ENCODE measurements at places on chromosomes 13 and 19. TPM values are rescaled to one million over a fixed set of nuclear protein-coding genes. Genes with fewer than 3 reads are reported as not detected.
A peak's percentile ranks its signal among the peaks of the same experiment; 100 is the strongest.

FAM216B gene
- not detected for total RNA-seq

PSG4 gene
- total RNA-seq: not detected

GAPDHS gene
- not detected for total RNA-seq

DNA sequence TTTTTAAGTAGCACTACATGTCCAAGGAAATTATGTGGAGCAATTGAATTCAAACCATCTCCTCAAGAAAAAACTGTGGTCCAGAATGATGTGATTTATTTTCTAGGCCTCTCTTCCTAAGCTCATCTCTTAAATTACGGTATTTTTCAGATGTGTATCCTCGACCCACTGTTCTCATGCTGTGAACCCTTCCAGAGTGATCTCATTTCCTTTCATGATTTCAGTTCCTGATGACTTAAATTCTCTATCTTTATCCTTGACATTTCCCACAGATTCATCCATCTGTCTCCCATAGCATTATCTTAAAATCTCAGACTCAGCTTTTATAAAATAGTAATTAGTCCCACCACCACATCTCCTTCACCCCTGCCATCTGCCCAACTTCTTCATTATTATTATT lies 117.6 kb upstream of the SPRY2 start:
- DNase-seq: no peak

DZIP1 gene
- total RNA-seq: not detected

ATP8B3 gene
- total RNA-seq: 1.6 TPM

DNA sequence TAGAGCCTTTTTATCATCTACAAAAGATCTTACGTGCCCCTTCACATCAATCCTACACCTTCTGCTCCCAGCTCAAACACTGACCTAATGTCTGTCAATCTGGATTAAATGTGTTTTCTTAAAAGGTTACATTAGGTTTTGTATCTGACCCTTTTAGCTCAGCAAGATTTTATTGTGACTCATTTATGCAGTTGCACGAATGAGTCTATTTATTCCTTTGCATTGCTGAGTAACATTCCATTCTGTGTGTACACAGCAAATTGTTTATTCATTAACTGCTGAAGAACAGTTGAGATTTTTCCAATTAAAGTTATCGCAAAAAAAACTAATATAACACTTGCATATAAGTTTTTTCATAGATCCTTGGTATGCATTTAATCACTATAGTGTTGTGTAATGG lies 253.9 kb upstream of the GPC6 start:
- DNase-seq: no peak

- DNase-seq: no peak
Measured at GRCh38 chr13:39144941-39145533, 106.8 kb downstream of the NHLRC3 start.

- peak; percentile 17 for DNase-seq
Measured at GRCh38 chr13:50131920-50132903, 117.0 kb downstream of the KCNRG start.

DNA sequence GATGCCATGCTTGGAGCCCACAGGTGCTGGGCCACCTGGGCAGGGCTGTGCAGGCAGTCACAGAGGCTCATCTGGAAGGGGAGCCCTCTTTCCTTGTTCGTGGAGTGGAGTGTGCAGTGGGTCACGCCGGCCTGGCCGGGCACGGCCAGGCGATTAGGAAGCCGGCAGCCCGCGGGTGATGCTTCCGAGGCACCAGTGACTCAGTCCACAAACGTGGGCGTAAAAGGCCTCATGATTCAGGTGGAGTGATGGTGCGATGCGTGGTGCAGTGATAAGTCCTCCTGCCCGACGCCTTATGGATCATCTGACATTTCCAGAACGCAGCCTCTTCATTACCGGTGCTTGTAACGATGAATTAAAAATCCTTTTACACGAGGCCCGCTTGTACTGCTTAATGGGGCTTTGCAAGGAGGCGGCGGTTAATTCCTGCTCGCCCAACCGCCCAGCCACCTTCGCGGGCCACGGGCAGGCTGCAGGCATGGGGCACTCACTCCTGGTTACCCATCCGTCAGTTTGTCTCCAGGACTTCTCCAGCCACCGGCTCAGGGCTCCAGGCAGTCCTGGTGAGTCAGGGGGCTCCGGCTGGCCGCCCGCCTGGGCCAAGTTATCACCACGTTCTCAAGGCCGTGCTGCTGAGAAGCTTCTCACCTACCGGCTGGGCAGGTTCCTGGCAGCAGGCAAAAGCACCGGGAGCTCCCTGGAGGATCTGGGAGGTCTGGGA lies 172.4 kb downstream of the KDM4B start:
- DNase-seq: no peak

- DNase-seq: no peak
Measured at GRCh38 chr19:5839065-5840017, at the start of gene FUT6. Gene FUT6, minus strand, starts transcription at chr19:5839702. Its CDS starts 7,135 bp downstream, at chr19:5832567.

DNA sequence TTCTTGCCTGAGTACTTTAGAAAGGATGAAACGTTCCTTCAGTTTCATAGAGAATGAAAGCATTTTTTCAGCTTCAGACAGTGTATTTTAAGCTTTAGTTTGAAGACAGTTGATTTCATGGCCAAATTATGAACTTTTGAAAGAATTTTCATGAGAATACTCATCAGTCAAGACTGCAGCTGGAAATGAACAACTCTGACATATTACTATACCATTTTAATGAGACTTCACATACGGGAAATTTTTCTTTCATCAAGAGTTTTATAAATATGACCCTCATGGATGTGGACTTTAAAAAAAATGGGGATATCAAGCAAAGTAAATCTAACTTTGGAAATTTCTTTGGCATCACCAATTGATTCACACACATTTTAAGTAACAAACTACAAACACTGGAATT lies 6.4 kb downstream of the LATS2 start:
- no peak for DNase-seq

GRCh38 chr13:114089751-114090400 lies 42.5 kb downstream of the RASA3 start:
- no peak for DNase-seq

DNA sequence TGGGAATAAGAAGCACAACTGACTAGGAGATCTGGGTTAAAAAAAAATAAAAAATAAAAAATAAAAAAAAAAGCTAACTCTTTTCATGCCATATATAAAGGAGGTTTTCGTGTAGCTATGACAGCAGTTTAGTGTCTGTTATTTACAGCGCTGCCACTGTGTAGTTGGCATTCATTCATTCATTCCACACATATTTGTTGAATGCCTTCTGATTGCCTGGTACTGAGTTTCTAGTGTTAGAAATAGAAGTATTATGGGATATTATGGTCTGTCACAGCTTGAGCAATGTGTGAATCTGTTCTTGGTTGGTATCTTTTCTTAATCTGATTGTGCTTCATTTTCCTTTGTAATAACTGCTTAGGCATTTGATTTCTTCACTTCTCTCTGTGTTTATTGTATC lies 237.4 kb downstream of the NBEA start:
- DNase-seq: no peak

DNA sequence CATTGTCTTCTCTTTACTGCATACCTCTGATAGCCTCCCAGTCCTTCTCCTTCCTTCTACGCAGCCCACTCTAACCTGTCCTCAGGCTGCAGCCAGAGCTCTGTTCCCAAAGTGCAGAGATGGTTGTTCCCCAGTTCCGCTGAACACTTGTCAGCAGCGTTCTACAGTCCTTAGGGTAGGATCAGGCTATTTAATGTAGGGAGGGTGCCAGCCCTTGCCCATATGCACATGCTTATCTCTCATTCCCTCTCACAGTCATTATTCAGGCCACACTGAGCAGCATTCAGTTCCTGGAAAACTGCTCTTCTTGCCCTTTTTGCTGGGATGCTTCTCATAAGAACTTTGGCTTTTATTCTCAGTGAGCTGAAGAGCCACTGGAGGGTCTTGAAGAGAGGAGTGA lies 180.7 kb downstream of the MTUS2 start:
- no peak for DNase-seq

DMKN gene
- total RNA-seq: 1.8 TPM

DNA sequence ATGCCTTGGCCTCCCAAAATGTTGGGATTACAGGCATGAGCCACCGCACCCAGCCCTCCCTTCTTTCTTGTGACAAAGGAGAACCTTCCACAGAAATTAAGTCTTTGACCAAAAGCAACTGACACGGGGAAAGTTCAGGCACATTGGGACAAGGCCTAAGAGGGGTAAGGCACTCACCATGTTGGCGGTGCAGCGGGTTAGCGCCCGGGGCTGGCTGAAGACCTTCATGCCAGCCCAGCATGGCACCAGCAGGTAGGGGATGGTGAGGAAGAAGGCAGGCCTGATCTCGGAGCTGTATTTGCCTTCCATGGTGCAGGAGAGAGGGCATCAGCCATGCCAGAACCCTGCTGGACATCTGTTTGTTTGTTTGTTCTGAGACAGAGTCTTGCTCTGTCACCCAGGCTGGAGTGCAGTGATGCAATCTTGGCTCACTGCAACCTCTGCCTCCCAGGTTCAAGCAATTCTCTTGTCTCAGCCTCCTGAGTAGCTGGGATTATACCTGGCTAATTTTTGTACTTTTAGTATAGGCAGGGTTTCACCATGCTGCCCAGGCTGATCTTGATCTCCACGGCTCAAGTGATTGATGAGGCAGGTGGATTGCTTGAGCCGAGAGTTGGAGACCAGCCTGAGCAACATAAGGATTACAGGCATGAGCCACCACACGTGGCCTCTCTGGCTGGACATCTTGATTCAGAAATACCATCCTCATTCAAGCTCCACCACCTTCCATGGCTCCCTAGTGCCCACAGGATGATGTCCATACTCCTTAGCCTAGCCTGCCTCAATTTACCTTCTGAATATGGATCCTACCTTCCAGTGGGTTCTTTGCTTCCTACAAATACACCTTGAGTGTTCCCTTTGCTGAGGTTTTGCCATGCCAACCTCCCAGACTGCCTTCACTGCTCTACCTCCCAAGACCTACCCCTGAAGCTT lies 4.4 kb downstream of the TM6SF2 start:
- no peak for DNase-seq

KL gene
- 0.29 TPM for total RNA-seq

DNA sequence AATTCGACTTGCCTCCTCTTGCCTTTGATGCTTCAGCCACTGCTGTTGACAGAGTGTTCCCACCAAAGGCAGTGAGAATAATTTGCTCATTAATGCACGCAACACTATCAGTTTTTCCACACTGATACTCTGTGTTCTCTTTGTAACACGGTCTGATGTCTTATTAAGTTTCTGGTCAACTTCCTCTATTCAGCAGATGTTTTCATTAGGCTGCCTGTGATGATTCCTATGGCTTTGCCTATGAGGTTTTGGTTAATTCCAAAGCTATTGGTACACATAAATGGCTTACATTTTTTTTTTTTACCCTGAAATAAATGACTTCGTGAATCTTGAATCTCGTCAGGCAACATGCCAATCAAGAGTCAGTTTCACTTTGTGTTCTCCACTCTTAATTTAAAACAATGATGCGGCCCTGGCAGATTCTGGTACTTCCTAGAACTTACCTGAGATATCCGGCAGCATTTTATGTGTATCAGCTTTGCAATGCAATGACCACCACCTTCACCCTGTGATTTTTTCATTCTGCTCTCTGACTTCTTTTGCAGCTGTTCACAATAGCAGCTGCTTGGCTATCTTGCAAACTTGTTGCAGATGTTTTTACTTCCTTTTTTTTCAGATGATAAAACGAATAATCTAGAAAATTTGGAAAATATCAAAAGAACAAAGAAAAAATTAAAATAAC lies 27.5 kb upstream of the KL start:
- no peak for DNase-seq

ZNF69 gene
- 19.6 TPM for total RNA-seq

DNA sequence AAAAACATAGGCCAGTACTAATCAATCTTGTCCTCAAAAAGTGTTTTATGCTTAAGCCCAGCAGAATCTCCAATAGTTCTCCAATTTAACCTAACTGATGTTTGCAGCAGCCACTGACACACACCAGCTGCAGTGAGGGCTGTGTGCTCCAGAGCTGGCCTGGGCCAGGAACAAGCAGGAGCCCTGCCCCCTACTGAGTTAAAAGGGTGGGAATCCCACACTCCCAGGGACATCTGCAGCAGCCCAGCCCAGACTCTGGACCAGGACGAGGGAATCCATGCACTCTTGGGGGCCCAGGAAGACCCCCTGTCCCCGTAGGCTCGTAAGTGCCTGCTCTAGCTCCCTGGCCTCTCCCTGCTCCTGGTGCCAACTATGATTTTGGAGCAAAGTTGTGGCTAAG lies 91.5 kb upstream of the ATXN8OS start:
- DNase-seq: no peak

- DNase-seq: no peak
Measured at GRCh38 chr19:1935484-1936208, 5.3 kb upstream of the CSNK1G2 start.

DNA sequence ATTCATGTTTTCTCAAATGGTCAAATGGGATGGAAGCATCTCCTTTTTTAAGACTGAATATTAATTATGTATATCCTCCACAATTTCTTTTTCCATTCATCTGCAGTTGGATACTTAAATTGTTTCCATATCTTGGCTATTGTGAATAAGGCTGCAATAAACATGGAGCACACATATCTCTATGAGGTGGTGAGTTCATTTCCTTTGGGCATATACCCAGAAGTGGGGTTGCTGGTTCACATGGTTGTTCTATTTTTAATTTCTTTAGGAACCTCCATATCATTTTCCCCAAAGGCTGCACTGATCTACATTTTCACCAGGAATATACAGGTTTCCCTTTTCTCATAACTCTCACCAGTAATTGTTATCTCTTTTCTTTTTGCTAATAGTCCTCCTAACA lies 566.3 kb downstream of the KCTD12 start:
- DNase-seq: no peak

DNA sequence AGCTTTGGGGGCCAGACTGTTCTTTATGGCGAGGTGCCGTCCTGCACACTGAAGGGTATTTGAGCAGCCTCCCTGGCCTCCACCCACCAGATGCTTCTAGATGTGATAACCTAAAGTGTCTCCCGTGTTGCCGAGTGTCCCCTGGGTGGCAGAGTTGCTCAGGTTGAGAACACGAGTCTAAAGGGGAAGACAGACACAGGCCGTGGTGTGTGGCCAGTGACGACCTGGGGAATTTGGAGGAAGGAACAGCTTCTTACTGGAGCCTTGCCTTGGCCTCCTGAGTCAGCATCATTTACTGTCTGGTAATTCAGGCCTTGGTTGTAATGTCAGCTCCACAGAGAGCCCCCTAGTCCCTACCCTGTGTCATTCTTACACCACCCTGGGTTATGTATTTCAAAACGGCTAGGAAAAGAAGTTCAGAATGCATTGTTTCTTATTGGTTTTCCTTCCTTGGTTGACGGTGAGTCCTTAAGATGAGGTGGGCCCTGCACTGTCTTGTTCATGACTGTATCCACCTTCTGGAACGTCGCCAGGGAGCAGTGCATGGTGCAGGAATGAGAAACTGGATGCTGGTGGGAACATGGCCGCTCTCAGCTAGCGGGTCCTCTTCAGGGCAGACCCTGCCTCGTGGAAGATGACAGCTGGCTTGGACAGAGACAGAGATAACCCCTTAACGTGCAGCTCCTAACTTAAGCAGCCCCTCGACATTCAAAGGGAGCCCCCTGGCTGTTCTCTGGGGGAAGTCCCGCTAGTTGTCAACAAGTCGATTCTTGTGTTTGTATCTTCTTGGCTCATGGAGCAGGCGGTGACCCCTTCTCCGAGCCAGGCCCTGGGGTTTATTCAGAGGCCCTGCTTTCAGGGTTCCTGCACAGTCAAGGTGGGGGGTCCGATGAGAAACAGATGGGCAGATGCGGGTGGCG lies 7.2 kb downstream of the SIN3B start:
- DNase-seq: no peak

LGALS14 gene
- total RNA-seq: not detected

GRCh38 chr13:108126056-108126455 lies 89.3 kb downstream of the LIG4 start:
- DNase-seq: no peak

GRCh38 chr19:49020931-49021895 lies 2.9 kb downstream of the CGB3 start:
- no peak for DNase-seq
